ENCODE measurements at places on chromosomes 2 and 18.

DNA sequence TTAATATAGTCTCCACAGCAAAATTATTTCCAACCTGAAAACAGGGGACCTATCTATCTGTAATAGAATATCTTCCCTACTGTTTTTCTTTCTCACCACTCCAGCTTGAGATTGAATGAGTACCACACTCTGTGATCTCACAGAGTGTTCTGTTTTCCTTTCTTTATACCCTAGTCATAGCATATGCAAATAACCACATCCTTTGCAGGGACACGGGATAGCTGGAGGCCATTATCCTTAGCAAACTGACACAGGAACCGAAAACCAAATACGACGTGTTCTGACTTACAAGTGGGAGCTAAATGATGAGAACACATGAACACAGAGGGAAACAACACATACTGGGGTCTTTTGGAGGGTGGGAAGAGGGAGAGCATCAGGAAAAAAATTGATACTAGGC is 224.7 kb downstream of the SLC8A1 start:
- no peak for DNase-seq

- no peak for DNase-seq
Measured at GRCh38 chr18:62602706-62603105, 79.9 kb downstream of the ZCCHC2 start.

DNA sequence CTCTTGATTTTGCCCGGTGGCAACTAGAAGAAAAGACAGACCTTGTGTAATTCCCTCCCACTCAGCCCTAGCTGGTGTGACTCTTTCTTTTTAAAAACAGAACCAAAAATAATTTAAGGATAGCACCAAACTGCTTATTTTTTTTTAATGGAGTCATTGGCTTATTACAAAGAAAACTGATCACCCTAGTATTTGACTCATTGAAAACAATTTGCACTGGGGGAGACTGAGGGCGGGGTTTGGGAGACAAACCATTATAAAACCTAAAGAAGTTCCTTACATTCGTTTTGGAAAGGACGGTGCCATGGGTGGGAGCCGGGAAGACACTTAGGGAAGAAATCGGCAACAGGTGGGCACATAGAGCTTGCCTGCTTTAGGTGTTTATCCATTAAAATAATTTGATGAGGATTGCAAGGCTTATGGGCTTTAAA is 2.5 kb downstream of the PAX3 start:
- no peak for DNase-seq

DNA sequence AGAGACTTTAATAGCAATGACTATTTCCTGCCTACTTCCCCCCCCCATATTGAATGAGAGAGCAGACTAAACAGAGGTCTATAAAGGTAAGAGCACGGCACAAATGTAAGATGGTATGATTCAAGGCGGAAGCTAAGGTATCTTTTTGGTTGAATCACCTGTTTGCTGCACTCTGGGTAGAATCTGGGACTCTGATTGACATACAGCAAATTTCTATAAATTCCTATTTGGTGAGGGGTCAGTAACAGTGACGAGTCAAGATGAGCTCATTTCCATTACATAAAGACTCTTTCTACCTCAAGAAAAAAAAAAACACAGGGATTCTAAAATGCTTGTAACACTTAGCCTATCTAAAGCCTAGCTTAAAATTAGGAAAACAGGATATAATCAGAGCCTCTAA is 297.3 kb downstream of the TNS1 start:
- no peak for DNase-seq

DNA sequence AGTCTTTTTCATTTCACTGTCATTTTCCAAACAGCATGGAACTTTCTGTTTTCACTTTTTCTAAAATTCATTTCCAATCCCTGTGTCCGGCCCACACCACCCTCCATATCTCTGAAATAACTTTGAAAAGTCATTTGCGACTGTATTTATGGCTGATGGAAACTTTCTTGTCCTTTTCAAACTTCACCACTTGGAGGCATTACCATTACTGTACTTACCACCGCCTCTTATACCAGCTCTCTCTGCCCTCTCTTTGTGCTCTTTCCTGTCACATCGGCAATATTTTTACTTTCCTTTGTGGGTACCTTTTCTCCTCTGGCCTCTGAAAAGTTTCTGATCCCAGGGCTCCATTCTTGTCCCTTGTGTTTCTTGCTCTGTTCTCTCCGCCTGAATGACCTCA is 39.5 kb upstream of the IL1RL1 start:
- DNase-seq, result no peak

GRCh38 chr2:15058721-15059157 is 426.2 kb downstream of the LRATD1 start:
- DNase-seq, result no peak

DNA sequence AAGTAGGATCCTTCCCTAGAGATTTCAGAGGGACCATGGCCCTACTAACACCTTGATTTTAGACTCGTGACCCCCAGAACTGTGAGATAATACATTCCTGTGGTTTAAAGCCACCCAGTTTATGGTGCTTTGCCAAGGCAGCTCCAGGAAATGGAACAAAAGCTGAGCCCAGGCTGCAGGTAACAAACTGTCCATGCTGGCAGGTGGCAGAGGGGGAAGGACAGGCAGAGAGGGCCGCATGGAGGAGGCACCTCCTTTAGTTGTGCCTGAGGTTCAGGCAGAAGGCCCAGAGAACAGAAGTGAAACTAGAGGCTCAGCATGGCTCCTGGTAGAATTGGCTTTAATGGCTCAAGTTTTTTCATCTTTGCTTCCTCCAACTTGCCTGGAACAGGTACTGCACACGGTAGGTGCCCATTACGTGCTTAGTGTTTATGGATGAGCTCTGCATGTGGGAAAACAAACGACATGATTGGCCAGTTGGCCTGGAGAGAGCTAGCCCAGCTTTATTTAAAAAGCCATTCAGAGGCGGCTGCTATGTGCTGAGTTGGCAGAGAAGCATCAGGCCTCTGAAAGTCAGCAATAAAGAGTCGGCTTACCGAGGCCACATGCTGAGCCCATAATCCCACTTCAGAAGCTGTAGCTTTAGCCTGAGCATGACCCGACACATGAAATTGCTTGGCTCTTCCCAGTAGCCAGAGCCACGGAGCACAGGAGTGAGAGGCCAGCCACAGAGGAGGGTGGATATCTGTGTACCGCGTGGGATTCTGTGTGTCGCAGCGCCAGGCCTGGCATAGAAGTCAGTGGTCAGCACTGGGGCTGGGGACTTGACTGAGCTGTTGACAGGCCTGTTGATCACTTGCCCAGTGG is 36.5 kb downstream of the HS1BP3 start:
- DNase-seq, result peak; percentile 85

DNA sequence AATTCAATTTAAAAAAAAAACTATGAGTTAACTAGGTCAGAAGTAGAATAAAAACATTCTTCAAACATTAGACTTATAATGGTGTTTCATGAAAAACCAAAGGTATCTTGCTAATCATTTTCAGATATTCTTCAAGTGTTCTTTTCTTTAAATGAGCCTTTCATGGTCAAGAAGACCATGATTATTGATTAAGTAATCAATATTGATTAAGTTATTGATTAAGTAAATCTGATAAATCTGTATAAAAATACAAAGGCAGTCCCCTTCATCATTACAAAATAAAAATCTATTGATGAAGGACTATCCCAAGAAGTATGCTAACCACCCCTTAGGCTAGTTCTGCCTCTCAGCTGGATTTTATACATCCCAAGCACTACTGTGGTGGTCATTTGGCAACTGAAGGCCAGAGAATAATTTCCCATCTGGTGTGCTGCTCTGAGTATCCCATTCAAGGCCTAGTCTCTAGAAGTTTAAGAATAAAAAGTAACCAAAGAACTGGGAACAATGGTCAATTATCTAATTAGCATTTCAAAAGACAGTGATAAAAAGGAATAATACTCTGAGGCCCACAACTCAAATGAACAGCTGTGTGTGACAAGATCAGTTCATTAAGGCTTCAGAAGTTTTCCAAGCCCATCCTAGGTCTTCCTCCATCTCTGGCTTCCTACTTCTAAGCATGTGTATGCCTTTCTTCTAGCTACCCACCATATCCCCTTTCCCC is 63.5 kb downstream of the TCF4 start:
- no peak for DNase-seq

GRCh38 chr18:3248658-3249359 is 1.2 kb downstream of the MYL12A start:
- peak; percentile 7 for DNase-seq

DNA sequence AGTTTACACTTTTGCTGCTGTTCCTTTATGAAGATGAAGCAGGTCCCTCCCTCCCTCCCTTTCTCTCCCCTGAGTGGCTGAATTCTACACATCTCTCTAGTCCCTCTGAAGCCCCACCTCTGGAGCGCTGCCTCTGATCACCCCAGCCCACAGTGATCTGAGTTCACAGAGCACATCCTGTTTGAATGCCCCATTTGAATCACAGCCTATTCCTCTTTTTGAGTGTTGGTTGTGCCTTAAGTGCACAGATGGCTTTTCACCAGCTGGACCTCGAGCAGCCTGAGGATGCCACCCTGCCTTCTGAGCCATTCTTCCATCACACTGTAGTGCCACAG is 87.1 kb downstream of the ITGB1BP1 start:
- peak; percentile 88 for DNase-seq

DNA sequence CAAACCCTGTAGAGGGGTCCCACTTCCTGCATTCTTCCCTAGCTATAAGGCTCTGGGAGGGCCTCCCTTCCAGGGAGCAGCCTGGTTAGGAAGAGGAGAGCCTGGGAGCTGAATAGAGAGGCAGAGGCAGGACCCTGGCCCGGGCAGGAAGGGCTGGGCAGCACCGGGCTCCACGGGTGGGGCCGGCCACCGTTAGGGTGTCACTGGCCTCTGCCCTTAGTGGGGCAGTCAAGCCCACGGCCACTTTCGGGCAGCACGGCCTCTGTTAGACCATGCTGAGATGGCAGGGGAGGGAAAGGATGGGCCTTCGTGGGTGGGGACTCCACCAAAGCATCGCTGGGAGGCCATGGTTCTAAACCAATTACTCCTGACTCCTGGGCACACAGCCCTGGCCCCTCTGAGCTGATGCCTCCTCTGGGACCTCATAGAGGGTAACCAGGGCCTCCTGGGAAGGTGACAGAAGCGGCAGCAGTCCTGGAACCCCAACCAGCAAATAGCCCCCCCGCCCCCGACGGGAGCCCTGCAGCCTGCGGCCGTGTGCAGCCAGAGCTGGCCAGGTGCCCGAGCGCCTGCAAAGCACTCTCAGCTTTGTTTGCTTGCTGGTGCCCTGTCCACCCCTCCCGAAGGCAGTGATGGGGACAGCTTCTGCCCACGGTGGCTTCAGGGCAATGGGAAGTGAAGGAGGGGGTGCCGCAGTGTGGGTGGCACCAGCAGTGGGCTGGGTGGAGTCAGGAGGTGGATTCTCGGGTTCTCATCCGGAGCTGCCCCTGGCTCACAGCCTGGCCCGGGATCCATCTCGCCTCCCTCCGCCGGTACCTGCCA is 16.3 kb upstream of the HPCAL1 start:
- peak; percentile 86 for DNase-seq

DNA sequence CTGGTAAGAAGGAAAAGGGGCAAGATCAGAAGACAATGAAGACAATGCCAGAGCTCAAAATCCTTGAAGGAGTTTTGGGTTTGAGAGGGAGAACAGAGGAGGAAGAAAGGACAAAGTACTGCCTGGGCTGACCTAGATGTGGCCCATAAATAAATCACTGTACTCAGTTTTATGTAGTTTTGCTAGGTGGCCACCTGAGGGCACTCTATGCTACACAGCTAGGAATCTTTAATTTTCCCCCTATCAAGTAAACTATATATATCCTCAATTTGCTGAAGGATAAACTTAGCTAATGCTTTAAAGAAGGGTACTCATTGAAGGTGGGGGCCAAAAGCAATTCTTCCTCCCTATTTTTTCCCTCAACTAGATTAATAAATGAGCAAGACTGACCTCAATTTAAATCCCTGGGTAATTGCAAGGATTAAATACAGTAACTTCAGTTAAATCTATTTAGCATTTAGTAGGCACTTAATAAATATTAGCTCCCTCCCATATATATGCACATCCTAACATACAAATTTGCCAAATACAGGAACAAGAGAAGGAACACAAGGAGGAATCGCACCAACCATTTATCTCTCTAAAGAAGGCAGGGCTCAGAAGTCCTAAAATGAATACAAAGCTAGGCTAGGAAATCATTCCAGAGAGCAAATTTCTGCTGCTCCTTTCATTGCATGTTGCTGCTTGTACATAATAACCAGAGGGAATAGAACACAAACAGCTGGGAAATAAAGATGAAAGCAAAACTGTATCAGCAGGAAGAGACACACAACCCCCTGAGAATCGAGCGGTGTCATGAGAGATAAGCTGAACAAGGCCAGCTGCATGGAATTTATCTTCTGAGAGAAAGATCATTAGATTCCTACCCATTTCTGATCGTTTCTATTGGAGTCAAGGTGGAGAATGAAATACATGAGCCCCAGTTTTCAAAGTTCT is 540.1 kb downstream of the NRXN1 start:
- DNase-seq, result no peak

GRCh38 chr2:17583166-17583565 is 42.7 kb downstream of the VSNL1 start:
- no peak for DNase-seq

- DNase-seq, result no peak
Measured at GRCh38 chr2:98663511-98664090, 55.2 kb downstream of the UNC50 start.

- DNase-seq, result no peak
Measured at GRCh38 chr18:10067670-10068659, 154.1 kb downstream of the VAPA start.

DNA sequence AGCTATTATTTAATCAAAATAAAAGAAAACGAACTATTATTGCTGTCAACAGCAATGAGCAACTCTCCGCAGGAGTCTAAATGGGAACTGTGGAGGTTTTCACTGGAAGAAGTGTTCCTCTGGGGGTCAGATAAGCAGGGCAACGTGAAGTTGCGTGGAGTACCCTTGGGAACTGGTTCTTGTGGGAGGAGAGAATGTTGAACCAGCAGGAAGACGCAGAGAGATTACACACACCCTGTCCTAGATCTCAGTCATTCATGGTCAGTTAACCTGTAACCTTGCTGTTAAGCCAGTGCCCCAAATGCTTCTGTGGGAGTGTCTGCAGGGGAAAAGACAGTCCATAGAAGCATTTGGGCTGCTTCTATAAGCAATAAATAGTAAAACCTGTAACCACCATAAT is 20.4 kb upstream of the CABLES1 start:
- DNase-seq, result no peak

DNA sequence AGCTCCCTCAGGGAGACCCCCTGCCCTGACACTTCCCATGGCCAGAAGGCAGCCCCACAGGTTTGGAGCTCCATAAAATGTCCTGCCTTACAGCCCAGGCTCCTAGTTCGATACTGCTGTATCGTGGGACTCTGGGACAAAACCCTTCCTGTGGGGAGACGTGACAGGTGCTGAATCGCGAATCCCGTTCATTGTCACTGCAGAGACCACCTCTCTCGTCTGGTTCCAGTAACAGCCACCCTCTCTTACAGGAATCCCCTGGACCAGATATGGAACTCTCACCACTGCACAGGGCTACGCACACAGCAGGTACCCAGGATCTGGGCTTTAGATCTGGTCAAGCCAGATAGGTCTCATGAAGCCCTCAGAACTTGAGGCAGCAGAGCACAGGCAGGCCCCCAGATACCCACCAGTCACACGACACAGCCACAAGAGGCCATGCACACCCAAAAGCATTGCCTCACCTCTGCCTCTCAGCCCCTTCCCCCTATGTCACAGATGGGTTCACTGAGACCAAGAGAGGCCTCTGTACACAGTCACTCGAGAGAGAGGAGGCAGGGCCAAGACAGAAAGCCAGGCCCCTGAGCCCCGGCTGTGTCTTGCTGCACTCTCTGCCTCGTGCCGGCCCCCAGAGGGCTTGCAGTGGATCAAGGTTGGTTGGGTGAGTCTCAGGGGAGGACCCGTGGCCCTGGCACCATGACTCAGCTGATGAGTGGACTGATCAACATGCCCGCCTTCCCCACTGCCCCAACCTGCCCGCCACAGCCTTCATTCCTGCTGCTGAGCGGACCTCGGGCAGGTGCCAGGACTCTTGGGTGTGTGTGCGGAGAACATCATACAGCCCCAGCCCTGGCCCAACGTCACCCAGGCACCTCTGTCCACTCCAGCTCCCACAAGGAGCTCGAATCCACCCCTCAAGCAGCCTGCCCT is 7.6 kb downstream of the SDC1 start:
- DNase-seq, result no peak
